ENCODE measurements at places on chromosomes 3 and 15.

DNA sequence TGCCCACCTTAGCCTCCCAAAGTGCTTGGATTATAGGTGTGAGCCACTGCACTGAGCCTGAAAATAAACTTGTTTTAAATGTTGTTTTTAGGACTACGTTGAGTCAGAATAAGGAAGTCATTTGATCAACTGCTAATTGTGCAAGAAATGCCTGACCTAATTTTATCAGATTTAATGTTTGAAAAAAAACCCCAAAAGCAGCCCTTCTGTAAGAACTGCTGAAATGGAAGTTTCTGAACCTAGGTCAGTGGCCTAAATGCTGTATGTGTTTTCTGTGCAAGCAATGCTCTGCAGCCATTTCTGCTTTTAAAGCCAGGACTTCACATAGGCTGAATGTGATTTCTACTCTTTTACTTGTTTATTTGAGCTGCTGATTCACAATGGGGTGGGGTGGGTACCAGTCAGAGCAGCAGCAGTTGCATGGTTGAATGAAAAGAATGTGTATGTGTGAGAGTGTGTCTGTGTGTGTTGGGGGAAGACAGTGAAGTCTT, 6.6 kb downstream of the GPX1 start:
- DNase-seq, result no peak

GRCh38 chr3:39209329-39209970, 17.1 kb upstream of the XIRP1 start:
- DNase-seq, result no peak

DNA sequence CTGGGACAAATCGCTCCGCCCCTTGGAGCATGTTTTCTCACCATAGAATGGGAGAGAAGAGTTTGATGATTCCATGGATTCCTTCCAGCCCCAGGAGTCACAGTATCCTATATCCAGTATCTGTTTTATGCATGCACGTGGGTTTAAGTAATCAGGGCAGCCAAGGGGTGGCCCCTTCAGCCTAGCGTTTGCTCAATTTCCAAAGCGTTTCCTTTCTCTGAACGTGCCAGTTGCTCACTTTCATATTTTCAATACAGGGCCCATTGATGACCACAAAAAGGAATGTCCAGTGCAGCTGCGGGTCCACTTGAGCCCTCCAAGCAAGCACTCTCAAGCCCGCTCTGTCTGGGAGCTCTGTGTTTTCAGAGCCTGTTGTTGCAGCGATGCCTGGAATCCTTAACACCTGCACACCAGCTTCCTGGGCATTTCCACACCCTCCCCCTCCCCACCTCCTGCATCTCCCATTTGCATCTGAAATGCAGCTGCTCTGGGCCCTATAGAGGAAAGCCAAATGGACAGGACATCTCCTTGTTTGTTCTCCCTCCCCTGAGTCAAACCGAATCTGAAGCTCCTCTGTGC, 164.3 kb upstream of the LPP start:
- DNase-seq, result no peak

- DNase-seq, result no peak
Measured at GRCh38 chr15:47756872-47757271, 39.6 kb downstream of the SEMA6D start.

GRCh38 chr15:77783636-77784035, 150.9 kb upstream of the LINGO1 start:
- DNase-seq, result no peak

- DNase-seq, result no peak
Measured at GRCh38 chr15:91983729-91984340, 130.3 kb downstream of the SLCO3A1 start.

DNA sequence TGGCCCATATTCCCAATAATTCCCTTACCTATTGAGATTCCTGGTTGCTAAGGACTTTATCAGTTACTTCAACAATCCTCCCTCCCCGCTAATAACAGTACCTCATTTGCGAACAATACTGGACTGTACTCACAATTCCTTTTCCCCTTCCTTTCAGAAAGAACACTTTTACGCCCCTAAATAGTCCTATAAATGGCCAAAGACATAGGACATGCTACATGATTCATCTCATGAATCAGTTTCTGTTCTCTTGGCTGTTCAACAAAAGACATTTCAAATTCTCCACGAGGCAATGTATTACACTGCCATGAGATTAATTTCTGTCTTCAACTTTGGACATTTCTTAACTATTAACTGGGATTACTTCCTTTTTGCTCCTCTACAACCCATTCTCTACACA, 264.4 kb downstream of the TIGIT start:
- no peak for DNase-seq

DNA sequence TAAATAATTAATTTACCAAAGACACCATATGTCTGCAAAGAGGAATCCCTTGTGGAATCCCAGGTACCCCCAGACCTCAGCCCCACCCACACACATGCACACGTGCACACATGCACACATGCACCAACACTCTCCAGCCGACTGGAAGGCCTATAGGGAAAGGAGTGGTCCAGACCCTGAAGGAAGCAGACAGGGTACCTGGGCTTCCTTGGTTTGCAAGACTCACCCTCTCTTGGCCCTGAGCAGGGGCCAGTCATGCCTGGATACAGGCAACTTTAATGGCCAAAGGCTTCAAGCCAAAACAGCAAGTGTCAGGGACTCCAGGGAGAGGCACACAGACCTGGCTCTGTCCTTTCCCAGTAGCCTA, 8.9 kb upstream of the HAPLN3 start:
- DNase-seq, result no peak

- DNase-seq, result no peak
Measured at GRCh38 chr3:8624612-8625011, 20.0 kb downstream of the SSUH2 start.

DNA sequence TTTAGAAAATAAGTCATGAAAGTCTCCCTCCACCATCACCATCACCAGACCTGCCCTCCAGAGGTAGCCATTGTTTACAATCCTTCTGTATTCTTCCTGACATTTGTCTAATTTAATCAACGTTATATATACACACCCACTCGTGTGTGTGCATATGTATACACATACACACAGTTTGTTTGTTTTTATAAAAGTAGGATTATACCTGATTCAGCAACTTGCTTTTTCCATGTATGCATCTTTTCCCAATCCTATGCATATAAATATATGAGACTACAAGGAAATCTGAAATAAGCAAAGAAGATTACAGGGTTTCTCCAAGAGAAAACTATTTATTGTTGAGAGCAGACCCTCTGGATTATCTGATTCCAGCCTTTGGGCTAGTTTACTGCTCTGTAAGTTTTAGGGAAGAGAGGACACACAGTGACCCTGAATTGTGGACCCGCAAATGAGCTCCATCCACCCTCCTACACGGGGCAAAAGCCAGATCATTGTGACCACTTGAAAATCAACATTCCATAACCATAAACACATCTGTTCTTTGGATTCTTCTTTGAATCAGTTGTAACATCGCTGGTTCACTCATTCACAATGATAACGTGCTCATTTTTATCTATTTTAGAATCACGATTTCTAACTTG, 104.3 kb downstream of the CPN2 start:
- no peak for DNase-seq

GRCh38 chr3:123138839-123139444, 62.8 kb upstream of the SEC22A start:
- DNase-seq, result no peak

GRCh38 chr3:43004282-43004681, 25.2 kb downstream of the GASK1A start:
- no peak for DNase-seq

DNA sequence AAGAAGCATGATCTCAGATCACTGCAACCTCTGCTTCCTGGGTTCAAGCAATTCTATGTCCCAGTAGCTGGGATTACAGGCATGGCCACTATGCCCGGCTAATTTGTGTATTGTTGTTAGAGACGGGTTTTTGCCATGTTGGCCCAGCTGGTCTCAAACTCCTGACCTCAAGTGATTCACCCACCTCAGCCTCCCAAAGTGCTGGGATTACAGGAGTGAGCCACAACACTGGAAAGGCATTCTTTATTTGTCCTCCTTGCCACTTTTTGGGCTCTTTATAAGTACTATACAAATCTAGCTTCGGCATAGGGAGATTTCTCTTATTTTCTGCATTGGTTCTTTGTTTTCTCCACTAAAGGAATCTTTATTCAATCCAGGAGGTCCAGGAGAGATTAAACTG, 18.6 kb downstream of the CMTM8 start:
- no peak for DNase-seq

DNA sequence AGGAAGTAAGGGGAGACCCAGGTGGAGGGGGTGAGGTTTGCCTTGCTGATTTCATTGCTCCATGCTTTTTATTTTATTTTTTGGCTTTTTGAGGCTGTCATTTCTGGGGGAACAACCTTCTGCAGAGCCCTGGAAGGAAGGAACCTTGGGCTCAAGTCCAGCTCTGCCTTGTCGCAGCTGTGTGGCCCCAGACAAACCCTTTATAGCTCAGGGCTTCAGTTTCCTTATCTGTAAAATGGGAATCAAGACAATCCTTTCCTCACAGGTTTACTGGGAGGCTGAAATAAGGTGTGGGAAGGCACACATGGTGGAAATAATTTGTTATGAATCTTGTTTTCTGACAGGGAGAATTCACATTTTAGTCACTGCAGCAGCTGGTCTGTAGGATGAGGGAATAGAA, 45.4 kb upstream of the CTSH start:
- DNase-seq, result no peak

DNA sequence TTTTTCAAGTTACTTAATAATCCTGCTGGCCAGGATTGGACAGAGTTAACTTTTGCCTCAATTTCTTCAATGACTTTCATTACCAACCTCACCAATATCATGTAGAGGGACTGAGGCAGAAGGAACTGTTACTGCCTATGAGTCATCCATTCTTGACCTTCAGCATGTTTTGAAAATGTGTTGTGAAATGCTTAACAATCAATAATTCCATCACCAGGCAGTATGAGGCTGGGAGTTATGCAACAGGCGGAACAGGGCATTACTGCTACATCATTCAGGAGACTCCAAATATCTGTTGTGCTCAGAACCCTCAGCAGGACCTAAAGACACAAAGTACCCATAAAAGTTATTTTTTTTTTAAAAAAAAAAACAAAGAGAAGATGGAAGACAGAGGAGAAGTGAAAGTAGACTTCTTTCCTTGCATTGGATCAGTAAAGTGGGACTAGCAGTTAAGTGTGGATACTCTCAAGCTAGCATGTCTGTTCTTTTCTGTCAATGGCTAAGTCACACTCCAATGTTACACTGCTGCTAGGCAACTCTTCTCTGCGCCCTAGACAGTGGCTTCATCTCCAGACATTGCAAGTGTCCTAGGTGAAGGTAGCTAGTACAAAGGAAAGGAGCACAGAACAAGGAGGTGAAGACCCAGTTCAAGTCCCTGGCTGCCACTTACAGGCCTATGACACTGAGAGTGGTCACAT, 184.9 kb upstream of the LPP start:
- DNase-seq, result no peak

- DNase-seq, result no peak
Measured at GRCh38 chr3:171982828-171983227, 56.5 kb upstream of the FNDC3B start.

DNA sequence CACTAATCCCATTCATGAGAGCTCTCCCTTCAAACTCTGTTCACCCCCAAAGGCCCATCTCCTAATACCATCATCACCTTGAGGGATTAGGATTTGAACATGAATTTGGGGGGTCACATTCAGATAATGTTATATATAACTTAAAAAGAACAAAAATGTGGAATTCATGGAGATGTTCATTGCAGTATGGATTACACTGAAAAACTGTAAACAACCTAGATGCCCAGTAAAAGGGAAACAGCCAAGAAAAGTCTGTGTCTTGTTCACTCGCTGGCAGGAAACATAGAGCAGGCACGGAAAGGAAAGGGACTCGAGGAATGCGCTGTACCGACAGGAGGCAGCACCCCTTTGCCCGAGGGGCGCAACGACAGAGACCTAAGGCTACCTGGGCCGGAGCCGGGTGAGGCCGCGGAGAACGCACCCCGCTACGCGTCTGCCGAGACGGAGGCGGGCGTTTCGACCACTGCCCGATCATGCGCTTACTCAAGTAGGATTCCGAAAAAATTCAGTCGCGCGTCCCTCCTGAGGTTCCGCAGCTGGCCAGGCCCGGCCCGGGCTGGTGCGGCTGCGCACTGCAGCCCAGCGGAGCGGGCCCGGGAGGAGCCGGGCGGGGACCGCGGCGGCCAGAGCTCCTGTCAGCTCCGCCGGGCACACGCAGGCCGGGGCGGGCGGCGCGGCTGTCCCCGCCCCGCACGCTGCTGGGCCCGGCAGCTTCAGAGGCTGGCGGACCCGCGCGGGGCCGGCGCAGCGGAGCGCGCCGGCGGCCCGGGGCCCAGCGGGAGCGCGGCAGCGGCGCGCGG, 862 bp upstream of the MAN2A2 start:
- peak; percentile 51 for DNase-seq

DNA sequence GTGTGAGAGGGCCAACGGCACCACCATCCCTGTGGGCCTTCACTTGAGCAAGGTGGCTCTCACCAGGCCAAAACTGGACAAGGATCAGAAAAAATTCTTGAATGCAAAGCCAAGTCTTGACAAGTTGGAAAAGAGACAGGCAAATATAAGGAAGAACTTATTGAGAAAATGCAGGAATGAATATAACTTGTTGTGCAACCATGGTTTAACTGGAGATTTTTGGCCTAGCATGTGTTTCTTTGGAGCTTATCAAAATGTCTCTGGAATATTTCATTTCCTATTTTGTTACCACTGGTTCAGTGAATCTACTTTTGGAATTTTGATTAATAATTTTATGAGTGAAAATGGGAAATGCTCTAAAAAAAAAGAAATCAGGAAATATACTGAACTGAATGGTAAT, 42.5 kb downstream of the MCTP2 start:
- no peak for DNase-seq

- DNase-seq, result no peak
Measured at GRCh38 chr15:76177491-76178040, 117.8 kb downstream of the TMEM266 start.

GRCh38 chr3:130904491-130904890, 10.6 kb downstream of the ATP2C1 start:
- no peak for DNase-seq

- no peak for DNase-seq
Measured at GRCh38 chr15:95581595-95581994, 748.9 kb upstream of the NR2F2 start.

DNA sequence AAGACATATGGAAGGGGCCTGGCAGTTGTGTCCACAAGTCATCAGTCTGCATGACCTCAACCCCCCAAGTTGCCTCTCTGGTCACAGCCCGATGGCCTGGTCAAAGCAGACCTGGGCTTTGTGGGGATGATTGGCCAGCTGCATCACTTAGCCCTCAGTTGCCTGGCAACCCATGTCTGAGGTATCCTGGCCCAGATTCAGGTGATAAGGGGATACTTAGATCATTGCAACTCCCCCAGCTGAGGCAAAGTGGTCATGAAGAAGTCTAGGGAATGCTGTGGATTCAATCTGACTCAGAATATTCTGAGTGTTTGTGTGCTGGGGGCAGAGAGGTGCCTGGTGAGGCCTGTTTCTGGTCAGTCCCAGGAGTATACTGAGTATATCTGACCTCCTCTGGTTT, 5.0 kb downstream of the GPR156 start:
- no peak for DNase-seq
